Glutamatergic neuron (in vitro differentiated cells): ENCODE measurements at places on chromosomes 16 and 17.

DNA sequence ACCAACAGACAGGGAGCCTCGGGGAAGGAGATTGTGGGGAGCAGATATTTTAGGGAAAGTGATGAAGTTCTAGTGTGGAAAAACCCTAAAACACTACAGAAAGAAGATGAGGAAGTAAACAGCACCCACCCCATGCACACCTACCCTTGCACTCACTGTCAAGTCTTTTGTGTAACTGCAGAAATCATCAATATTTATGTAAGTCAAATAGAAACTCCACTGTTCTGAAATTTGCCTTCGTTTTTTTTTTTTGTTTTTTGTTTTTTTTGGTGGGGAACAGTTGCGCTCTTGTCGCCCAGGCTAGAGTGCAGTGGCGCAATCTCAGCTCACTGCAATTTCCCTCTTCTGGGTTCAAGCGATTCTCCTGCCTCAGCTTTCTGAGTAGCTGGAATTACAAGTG is 273.4 kb downstream of the CPPED1 start:
- no peak for DNase-seq

DNA sequence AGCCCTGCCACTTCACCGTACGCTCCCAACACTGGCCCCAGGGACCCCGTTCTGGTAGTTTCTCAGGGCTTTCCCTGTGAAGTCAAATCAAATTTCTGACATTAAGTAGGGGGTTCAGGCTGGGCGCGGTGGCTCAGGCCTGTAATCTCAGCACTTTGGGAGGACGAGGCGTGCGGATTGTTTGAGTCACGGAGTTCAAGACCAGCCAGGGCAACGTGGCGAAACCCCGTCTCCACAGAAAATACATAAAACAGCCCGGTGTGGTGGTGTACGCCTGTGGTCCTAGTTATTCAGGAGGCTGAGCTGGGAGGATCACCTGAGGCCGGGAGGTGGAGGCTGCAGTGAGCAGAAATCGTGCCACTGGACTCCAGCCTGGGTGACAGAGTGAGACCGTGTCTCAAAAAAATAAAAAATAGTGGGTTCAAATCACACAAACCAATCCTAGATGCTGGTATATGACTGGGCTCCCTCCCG is 632 bp downstream of the CYBC1 start:
- DNase-seq = no peak

- DNase-seq = peak; percentile 83
Observed at GRCh38 chr17:36722121-36722902, 120.9 kb downstream of the MRM1 start.

DNA sequence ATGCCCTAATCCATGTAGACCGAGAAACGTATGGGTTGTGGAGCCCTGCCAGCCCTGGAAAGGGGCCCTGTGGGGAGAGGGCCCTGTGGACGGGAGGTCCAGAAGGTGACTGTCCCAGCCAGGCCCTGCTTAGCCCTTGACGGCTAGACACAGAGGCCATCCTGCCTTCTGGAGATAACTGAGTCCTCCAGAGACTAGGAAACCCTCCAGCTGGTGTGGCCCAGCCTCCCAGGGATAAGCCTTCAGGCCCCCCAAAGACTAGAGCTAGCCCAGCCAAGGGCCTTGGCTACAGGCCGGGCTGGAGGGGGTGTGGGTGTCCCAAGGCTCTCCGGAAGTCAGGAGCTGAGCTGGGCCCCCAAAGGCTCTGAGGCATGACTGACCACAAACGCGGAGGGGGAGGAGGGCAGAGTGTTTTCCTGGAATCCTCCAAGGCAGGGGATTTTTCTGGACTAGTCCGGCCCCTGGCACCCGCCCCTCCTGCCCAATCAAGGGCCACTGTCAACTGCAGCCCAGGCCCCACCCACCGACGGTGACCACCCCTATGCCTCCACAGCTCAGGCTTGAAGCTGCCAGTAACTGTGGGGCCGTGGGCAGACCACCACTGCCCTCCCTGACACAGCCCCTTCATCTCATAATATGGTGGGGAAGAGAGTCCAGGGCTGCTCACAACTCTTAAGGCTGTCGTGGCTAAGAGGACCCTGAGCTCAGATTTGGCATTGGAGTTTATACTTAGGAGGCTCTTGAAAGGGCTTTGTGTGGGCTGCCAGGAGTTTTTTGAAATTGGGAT is 885 bp upstream of the VASN start:
- DNase-seq = no peak

DNA sequence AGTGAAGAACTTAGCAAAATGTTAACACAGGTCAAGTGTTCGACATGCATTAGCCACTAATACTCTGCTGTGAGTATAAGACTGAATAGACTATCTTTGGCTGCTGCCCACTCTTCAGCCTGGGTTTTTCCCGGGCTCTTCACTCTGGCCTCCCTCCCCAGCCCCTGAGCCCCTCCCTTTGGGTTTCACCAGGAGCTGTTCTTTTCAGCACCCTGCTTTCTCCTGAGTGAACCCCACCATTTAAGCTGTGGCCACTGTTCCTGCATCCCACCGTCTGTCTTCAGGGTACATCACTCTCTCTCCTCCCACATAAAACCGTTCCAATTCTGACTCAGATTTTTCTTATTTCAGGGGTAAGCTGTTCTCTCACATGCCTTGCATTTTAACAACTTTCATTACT is 92.0 kb upstream of the ASIC2 start:
- no peak for DNase-seq

DNA sequence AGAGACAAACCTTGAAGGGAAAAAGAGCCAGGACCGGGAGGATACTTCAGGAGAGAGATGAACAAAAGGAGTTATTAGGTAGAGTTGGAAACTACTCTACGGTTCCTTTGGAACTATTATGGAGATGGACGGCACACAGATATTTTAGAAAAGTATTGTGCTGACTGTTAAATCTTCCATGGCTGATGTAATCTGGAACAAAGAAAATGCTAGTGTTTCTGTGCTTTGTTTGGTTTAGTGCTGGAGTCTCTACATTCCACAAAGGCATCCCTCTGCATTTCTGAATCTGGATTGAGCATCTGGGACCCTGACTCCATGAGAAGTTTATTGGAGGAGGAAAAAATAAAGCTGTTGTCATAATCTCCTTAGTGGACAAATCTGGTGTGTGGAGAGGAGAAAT is 57.2 kb downstream of the RPGRIP1L start:
- DNase-seq = no peak
